ENCODE measurements at places on chromosomes 4 and X.

DNA sequence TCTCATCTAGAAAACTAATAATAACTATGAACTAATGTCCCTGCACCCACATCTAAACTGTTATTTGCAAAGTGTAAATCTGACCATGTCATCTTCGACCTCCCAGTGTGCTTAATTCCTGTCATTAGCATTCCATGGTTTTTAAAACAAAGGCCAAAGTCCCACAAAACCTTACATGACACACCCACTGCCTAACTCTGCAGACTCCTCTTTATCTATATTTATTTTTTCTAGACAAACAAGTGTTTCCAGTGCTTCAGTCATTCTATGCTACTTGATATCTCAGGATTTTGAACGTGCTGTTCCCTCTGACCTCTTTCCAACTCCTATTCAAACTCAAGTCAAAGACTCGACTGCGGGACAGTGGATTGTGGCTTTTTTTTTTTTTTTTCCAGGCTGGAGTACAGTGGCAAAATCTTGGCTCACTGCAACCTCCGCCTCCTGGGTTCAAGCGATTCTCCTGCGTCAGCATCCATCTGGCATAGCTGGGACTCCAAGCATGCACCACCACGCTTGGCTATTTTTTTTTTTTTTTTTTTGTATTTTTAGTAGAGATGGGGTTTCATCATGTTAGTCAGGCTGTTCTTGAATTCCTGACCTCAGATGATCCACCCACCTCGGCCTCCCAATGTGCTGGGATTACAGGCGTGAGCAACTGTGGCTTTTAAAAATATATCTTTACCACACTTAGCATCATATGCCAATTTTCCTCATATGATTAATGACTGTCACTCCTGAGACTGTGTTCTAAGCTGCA lies 1511.0 kb downstream of the ARAP2 start:
- no peak for DNase-seq

- no peak for DNase-seq
Measured at GRCh38 chrX:66163447-66163846, 600 bp upstream of the HEPH start.

DNA sequence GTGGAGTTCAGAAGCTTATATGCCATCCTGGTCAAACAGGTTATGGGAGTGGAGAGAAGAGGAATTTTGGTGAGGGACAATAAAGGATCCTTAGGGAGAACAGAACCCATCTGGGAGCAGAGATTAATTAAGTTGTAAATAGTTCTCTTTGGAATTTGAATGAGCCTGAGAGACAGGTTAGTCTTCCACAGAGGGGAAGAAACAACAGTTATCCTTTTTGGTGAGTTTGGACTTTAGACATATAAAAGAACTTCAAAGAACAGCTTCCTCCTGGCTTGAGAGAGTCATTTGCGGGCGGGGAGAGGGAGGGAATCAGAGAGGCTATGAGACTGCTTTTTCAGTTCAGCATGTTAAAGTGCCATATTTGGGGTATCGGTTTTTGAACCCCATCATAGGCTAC lies 793.3 kb upstream of the MAGEB2 start:
- no peak for DNase-seq

- no peak for DNase-seq
Measured at GRCh38 chr4:168634276-168634802, 137.5 kb downstream of the PALLD start.

DNA sequence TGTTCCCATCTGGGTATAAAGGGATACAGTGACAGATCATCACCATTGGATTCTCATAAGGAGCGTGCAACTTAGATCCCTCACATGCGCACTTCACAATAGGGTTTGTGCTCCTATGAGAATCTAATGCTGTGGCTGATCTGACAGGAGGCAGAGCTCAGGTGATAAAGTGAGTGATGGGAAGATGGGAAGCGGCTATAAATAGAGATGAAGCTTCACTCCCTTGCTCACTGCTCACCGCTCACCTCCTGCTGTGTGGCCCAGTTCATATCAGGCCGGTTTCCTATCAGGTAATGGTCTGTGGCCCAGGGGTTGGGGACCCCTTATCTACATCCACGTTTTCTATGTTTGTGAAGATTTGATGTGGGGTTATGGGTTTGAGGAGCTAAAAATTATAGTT lies 43.7 kb downstream of the FAT4 start:
- no peak for DNase-seq

GRCh38 chrX:56268888-56269287 lies 36.7 kb downstream of the KLF8 start:
- no peak for DNase-seq

DNA sequence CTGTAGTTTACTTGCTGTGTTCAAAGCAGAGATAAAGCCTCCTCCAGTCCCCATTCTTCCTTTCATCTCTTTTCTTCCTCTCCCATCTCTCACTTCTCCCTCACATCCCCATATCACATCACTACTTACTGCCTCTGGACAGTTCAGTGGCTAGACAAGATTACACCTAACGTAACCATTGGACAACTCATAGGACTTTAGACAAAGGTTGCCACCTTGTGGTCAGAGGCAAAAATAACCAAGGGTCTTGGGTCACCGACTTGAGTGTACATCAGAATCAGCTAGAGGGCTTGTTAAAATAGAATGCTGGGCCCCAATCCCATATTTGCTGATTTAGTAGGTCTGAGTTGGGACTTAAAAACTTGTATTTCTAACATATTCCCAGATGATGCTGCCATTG lies 109.3 kb upstream of the DGKK start:
- DNase-seq, result peak; percentile 32

- no peak for DNase-seq
Measured at GRCh38 chr4:27921231-27921630, 1060.6 kb downstream of the STIM2 start.

DNA sequence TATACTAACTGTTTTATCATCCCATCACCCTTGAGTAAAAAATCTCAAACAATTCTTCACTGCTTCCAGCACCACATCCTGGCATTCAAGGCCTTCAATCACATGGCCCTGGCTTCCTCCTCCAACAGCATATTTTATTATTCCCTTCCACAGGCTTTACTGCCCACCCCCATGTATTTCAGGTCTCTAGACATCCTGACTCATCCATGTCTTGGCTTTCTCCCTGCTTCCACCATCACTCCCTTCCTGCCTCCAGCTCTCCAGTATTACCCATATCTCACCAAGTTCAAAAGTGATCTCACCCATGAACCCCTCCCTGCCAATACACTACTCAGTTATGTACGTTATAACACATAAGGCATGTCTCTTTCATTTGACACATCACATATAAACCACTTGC lies 34.7 kb upstream of the PLAC1 start:
- no peak for DNase-seq

DNA sequence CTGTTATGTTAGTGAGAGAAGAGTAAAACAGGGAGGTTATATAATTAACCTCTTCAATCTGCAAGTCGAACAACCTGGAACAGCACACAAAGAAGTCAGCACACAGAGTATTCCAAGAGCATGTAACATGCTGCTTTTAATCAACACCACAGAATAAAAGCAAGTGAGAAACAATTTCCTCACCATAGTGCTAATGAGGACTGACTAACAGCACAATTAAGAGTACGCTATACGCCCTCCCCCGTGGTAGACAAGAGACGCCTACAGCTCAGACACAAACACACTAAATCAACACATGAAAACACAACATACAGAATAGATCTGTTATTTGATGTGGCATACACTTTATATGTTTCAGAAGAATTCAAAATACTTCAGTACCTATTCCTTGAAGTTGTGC lies 103.0 kb downstream of the PPP3CA start:
- DNase-seq, result no peak

DNA sequence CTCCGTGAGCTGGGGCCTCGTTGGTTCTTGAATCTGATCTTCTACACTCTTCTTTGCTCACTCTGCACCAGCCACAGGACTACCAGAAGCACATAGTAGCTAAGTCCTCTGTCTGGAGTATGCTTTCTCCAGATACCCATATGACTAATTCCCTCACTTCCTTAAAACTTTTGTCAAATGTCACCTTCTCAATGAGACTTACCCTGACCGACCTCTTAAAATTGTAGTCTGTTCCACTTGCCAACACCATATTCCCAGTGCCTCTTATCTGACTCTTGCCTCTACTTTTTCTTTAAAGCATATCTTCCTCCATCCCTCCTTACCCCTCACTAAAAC lies 10.0 kb downstream of the PARM1 start:
- DNase-seq, result no peak

- DNase-seq, result no peak
Measured at GRCh38 chrX:11304829-11305228, 11.6 kb downstream of the AMELX start.

DNA sequence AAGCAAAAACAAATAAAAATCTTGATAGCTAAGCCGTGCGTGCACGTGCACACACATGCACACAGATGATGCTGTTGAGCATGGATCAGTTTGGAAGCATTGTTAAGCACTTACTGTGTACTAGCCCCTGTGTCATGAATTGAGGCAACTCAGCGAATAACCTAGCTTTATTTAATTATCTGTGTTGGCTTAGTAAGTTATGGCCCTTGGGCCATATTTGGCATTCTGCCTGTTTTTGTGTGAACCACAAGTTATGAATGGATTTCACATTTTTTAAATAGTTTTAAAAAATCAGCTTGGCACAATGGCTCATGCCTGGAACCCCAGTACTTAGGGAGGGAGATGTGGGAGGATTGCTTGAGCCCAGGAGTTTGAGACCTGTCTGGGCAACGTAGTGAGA lies 113.6 kb upstream of the CBLL2 start:
- DNase-seq, result no peak

GRCh38 chr4:144820011-144820727 lies 174.2 kb downstream of the HHIP start:
- DNase-seq, result no peak

- no peak for DNase-seq
Measured at GRCh38 chrX:121958886-121959285, 911.5 kb downstream of the GLUD2 start.

DNA sequence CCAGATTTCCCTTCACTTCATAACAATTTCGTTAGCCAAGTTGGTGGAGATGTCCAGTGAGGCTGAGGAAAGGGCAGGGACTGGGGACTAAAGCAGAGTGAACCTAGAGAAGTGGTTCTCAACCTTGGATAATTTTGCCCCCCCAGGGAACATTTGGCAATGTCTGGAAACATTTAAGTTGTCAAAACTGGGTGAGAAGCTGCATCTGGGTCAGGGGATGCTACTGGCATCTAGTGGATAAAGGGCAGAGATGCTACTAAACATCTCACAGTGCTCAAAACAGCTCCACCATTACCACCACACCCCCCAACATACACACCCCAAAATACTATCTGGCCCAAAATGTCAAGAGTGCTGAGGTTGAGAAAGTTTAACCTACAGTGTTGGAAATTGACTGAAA lies 32.0 kb upstream of the FGF16 start:
- no peak for DNase-seq

DNA sequence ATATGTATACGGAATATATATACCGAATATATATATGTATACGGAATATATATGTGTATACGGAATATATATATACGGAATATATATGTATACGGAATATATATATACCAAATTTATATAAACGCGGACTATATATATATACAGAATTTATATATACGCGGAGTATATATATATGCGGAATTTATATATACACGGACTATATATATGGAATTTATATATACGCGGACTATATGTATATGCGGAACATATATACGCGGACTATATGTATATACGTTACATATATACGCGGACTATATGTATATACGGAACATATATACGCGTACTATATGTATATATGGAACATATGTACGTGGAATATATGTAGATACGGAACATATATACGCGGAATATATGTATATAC lies 78.6 kb downstream of the ARHGAP36 start:
- no peak for DNase-seq

- DNase-seq, result peak; percentile 44
Measured at GRCh38 chrX:107701493-107702121, 73.3 kb downstream of the PRPS1 start.

DNA sequence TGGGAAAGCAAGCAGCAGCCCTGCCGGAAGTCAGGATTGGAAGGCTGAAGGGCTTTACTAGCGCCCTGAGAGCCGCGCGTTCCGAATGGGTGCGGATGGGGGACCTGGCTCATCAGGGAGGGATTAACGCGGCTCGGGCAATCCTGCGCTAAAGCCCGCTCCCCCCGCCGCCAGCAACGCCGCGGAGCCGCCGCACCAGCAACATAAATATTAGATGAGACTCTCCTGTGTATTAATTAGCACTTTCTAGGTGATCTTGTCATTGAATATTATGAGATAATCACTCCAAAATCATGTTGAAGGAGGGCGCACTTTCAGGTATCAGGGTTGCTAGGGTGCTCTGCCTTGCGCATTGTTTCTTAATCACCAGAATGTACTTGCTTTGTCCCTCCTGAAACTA lies 357.2 kb upstream of the FAM241A start:
- DNase-seq, result no peak

DNA sequence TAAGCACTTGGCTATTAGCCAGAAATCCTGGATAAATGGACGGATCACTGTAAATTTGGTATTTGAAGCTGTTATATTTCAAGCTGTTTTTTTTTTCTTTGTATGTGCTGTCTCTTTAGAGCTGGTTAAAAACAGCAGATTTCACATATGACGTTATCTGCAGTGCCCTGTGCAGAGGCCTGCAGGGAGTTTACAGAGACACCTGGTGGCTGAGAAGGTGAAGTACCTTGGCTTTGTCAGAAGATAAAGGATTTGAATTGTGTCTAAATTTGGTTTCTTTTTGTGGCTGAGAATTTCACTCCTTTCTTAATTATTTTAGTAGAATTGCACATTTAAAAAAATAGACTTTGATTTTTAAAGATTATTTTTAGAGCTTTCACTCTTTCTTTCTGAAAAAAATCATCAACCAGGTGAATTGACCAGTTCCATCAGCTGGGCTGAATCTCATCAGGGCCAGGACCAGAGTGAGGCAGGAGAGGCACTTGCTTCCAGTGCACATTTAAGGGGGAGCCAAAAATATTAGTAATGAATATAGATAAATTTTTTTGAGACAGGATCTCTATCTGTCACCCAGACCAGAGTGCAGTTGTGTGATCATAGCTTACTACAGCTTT lies 9.6 kb upstream of the CHRNA9 start:
- DNase-seq, result peak; percentile 77

- no peak for DNase-seq
Measured at GRCh38 chr4:63787326-63787725, 621.9 kb downstream of the TECRL start.

DNA sequence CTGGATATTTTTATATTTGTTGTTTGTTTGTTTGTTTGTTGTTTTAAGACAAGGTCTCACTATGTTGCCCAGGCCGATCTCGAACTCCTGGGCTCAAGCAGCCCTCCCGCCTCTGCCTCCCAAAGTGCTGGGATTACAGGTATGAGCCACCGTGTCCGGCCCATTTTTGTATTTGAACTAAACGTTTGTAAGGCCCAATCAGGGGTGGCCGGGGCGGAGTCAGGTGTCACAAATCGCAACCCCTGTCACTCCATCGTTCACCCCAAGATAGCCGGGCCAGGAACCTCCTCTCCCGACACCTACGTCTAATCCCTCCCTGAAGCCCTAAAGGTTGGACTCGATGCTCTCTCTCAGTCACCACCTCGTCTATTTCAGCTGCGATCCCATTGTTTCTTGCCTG lies 722 bp upstream of the EFHC2 start:
- DNase-seq, result no peak

GRCh38 chrX:154123241-154124219 lies 20.5 kb upstream of the OPN1LW start:
- no peak for DNase-seq
